CD4-positive, alpha-beta T cell treated with Interleukin-15 for 4 hours (primary cell): ENCODE measurements at places on chromosomes 12 and 14.

DNA sequence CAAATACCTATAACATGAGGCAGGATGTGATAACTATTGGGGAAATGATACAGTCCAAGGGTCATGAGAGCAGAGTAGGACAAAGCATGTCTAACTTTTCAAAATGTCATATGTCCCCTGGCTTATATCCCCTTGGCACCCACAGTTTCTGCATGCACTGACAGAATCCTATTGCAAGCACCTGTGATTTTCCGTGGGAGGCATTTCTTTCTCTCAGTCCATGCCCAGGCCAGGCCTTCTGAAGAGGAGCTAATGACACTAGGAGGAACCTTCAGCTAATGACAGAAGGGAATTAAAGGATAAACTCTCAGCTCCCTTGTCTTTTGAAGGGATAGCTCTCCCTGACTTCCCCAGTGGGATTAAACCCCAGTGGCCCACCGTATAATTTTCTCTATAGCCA lies 249.2 kb downstream of the TTC6 start:
- DNase-seq: no peak

- no peak for DNase-seq
Measured at GRCh38 chr14:29857551-29857950, 70.1 kb downstream of the PRKD1 start.

DNA sequence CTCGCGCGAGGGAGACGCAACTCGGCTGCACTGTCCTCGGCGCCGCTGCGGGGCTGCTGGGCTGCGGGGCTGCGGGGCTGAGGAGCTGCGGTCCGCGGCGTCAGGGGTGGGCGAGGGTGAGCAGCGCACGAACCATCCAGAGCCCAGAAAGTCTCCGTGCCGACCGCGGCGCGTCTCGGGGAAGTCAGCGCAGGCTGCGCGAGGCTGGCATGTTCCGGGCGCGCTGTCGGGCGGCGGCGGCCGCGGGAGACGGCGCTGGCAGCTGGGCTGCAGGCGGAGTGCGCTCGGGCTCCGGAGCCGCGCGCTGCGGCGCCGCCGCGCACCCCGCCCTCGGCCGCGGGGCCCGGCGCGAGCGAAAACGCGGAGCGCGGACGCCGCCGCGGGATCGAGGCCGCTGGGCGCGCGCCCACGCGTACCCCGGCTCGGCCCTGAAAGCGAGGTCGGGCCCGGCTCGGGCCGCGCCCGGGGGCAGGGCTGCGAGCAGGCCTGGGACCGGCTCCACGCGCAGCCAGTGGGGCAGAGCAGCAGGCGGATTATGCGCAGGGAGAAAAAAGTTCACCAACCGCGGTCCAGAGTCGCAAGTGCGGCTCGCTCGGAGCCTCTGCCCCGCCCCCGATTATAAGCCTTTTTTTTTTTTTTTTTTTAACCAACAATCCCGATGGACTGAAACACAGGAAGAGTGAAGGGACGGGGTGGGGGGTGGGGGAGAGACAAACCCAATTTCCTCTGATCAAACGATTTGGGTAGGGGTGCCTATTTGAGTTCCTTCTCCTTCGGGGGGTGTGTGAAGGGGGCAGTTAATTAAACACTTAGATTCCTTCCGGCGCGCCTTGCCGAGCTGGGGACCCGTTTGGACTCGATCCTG lies at the start of gene PRICKLE1:
Gene PRICKLE1 (minus strand): TSS at position 282 of the 865 bp plus-strand sequence. CDS start 117,230 bp downstream, outside the sequence.
- DNase-seq: no peak

GRCh38 chr14:34957771-34958286 lies 25.0 kb upstream of the SRP54 start:
- no peak for DNase-seq

GRCh38 chr12:110004598-110004997 lies 5.4 kb downstream of the ANKRD13A start:
- no peak for DNase-seq

- DNase-seq: no peak
Measured at GRCh38 chr12:53289891-53290290, 5.5 kb upstream of the PFDN5 start.

DNA sequence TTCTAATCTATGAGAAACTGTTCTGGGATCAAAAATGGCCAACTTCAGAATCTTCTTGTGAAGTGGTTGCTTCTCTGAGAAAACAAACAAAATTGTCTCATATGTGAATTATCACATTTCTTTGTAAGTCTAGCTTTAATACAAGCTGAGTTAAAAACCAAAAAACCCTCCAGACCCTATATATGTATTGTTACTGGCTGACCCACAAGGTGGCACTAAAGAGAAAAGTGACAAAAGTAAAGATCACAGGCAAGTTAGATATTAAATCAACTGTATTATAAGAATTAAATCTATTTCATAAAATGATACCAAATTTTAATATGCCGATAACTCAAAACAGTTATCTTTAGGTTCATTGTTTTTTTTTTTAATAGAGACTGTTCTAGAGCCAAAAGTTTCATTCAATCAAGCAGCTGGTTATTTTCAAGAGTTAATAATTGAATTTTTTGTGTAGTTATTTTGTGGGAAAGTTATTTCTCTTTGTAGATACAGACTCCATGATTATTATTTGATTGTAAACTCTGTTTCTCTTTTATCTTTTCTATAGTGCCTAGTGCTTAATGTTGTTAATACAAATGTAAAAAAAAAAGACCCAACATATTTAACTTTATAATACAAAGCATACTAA lies 7.5 kb upstream of the TRHDE start:
- DNase-seq: no peak

DNA sequence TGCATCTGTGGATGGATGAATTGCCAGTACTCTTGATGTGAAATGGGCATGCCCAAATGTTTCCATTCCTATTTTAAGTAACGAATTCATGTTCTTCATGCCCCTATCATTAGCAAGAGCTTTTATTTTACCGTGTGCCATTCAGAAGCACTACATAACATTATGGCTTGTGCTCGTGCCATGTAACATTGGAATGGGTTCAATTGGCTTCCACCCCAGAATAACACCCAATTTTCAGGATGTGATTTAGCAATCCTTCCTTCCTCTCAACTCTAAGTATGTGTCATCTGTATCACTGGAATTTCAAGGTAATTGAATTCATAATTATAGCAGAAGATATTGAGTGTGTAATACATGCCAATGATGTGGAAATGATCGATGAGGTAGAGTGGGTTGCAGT lies 145.8 kb upstream of the TMPO start:
- DNase-seq: no peak

GRCh38 chr14:92961567-92961855 lies 38.6 kb downstream of the CHGA start:
- DNase-seq: no peak

DNA sequence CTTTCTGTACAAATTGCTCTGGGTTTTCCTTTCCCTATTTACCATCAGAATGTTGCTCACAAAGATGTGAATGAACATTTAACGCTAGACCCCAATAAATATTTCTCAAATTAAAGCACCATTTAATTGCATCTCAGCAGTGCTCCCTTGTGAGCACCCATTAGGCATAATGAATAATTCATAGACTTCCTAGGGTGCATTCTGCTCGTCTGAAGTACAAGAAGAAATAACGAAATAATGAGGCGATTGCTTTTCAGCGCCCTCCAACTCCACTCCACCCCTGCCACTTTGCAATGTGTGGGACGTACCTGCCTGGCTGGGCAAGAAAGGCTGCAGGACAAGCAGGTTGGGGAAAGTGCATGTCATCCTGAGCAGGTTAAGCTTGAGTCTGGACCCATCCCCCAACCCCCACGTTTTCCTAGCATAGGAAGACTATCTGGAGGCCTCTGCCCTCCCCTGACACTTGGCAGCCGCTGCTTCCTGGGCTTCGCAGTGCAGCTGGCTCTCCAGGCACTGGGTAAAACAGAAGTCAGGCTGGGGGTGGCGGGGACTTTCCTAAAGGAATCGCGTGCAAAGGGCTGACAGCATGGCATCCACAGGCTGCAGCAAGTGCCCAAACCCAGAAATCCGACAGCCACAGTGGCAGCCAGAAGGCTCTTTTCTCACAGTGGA lies 253.7 kb downstream of the DUSP6 start:
- DNase-seq: no peak

- no peak for DNase-seq
Measured at GRCh38 chr12:42568952-42569915, 20.3 kb downstream of the PRICKLE1 start.

DNA sequence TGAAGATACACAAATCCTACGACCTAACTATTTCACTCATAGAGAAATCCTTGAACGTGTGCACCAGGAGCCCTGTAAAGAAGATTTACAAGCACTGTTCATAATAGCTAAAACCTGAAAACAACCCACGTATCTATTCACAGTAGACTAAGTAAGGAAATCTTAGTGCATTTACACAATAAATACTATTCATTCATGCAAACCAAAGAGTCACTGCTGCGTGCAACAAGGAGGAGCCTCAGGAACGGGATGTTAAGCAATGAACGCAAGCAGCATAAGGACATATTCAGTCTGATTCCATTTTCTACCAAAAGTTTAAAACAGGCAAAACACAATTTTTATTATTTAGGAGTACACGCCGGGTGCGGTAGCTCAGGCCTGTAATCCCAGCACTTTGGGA lies 176.6 kb downstream of the TTC7B start:
- no peak for DNase-seq

GRCh38 chr14:36067428-36068187 lies 108.9 kb downstream of the PTCSC3 start:
- no peak for DNase-seq

DNA sequence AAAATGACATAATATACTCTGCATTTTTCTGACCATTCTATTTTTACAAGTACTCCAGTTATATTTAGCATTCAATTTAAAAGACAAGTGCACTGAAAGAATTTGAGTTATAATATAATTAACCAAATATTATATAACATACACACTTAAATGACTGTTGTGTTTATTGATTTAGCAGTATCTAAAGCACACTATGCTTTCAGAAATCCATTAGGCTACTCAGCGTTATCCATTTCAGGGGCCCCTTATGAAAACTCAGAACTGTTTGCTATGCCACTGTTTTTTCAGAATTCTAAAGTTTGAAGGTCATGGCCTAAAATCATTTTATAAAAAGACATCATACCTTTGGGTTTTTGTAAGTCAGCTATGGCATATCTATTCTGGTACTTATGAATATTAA lies 57.1 kb downstream of the HECTD4 start:
- no peak for DNase-seq

DNA sequence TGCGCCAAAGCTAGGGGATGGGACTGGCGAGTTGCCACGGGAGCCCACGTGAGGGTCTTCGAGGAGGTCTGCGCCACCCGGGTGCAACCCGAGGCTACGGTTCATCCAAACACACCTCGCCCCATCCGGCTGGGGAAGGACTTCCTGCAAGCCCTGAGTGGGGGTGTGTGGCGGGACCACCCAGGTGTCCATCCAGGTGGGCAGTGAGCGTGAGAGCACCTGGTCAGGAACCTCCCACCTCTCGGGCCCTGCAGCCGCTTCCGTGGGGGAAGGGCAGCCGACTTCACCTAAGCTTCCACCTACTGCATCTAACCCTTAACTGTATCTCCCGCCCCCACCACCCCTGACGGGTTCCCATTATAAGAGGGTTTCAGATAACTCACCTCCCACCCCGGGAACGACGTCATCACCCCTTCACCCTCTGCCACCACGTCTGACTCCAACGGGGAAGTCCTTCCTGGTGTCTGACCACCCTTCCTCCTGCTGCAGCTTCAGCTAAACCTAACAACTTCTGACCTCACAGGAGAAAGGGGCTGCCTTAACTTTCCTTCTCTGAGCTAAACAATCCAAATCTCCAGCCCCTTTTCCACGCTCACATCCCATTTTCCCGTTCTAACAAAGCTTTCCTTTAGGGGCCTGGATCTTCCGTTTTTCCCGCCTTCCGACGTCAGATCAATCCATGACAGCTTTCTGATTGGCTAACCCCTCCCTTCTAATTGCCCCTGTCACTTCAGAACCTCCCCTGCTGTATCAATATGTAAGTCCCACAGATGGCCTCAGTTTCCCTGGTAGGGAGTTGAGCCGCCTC lies 27.4 kb upstream of the SMUG1 start:
- DNase-seq: peak; percentile 19

- no peak for DNase-seq
Measured at GRCh38 chr12:94979941-94980340, 23.6 kb downstream of the NDUFA12 start.

- no peak for DNase-seq
Measured at GRCh38 chr12:93902192-93902591, 225.0 kb downstream of the CRADD start.

DNA sequence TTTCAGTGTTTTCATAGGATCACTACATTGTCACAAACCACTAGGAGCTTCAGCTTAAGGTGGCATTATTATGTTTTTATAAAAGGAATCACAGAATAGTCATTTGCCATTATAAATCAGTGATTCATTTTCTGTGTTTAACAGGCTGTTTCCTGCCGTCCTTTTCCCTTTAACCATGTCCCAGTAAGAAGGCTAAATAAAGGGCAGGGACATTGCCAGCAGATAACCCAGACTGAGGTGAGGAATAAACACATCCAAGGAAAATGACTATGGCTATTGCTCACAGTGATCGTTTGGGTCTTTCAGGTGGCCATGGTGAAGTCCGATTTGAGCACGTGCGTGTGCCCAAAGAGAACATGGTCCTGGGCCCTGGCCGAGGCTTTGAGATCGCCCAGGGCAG lies 17.9 kb upstream of the ALDH2 start:
- DNase-seq: no peak

- DNase-seq: no peak
Measured at GRCh38 chr12:109920261-109920780, 20.2 kb downstream of the TCHP start.

DNA sequence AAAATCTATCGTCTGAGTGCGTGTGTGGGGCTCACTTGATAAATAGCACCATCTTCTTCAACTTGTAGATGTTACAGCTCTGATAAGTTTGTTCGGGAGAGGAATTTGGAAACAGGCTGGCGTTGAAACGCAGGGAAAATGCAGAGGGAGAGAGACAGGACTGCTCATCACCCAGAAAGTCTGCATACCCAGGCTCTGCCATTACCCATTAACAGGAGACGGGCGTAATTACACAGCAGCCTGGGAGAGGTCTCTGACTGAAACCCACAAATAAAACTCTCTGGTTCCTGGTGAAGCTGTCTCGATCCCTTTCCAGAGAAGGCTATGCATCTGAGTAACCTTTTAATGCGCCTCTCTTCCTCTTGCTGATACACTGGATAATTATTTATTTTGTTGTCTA lies 547.3 kb downstream of the BCL11B start:
- no peak for DNase-seq

GRCh38 chr12:66061557-66062289 lies 68.8 kb downstream of the LLPH start:
- DNase-seq: no peak

DNA sequence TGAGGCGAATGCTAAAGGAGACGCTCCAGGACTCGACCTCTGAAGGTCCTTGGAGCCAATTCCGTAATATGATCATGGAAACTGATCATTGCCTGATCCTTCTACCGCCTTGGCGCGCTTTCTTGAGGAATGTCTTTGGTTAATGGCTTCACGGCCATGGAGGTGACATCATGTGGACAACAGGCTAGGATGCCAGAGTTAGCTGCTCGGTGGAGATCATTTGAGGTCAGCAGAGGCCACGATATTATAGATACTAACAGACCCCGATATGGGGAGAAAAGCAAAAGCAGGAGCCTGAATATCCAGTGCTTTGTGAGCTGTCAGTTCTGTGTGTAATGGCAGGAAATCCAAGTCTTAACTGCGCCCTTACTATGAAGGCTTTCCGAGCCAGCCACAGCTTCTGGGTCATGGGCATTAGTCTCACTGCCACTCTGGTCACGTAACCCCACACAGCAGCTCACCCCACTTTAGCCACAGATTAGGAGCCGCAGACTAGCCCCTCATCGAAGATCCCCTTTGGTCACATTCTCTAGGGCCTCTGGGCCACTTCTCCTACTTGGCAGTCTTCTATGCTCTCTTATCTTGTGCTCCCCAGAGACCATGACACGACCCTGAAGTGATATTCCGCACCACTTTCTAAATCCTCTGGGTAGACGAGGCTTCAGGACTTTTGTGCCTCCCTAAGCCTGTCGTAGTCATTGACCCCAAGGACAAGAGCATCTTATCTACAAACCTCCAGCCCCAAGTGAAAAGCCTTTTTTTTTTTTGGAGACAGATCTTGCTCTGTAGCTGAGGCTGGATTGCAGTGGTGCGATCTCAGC lies 724 bp upstream of the CS start:
- no peak for DNase-seq
